ENCODE measurements at places on chromosomes 5 and 9.

GRCh38 chr9:135828656-135829055 is 78.7 kb downstream of the CAMSAP1 start:
- DNase-seq, result no peak

GRCh38 chr9:119844431-119844830 is 475.2 kb upstream of the BRINP1 start:
- DNase-seq, result no peak

DNA sequence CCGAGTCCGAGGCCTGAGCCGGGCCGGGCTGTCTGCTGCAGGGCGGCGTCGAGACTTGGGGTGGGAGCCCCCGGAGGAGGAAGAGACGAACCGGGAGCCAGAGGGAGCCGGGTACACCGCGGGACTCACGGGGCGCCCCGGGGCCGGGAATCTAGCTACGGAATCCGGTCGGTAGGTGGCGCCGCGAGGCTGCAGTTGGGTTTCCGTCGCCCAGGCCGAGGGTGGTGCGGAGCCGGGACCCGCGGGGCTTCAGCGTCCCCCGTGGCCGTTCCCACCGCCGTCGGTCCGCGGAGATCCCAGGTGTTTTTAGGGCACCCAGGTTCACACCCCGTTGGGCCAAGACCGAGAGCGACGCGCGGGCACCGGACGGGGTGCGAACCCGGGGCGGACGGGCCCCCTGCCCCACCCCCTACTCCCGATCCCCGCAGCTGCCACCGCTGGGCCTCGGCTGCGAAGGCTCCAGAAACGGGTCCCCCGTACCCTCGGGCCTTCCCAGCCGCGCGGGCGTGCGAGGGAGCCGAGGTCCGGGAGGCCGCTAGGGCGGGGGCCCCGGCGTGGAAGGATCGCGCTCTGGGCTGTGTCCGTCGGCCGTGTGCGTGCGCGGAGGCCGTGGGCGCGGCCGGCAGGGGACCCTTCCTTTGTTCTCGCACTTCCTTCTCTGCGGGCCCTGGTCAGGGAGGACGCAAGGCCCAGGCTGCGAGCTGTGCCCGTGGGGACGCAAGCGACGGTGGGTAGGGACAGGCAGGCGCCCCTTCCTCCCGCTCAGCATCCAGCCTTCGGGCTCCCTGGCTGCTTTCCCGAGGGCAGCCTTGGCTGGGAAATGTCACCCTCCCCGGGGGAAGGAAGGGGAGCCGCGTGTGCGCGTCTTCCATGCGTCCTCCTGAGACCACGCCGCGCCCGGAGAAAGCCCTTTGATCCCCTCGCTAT is 146.6 kb downstream of the GAPVD1 start:
- peak; percentile 47 for DNase-seq

GRCh38 chr9:23426144-23426543 is 399.9 kb downstream of the ELAVL2 start:
- DNase-seq, result no peak

DNA sequence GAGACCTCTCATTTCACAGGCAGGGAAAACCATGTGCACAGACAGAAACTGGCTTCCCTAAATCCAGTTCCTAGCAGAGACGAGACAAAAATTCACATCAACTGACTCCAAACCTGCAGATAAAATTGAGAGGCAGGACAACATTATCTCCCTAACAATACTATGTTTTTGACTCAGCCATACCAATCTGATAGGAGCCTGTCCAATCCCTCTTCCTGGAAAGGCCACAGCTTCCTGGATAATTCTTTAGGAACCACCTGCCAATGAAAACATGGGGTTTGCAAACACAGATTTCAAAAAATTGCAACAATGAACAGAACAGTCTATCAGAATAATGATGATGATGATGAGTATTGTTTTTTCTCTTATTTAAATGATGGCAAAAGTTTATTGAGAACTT is 22.4 kb downstream of the SH3TC2 start:
- no peak for DNase-seq

GRCh38 chr9:2595973-2596372 is 25.6 kb upstream of the VLDLR start:
- DNase-seq, result no peak

- no peak for DNase-seq
Observed at GRCh38 chr5:160133071-160133917, 14.0 kb upstream of the PWWP2A start.

DNA sequence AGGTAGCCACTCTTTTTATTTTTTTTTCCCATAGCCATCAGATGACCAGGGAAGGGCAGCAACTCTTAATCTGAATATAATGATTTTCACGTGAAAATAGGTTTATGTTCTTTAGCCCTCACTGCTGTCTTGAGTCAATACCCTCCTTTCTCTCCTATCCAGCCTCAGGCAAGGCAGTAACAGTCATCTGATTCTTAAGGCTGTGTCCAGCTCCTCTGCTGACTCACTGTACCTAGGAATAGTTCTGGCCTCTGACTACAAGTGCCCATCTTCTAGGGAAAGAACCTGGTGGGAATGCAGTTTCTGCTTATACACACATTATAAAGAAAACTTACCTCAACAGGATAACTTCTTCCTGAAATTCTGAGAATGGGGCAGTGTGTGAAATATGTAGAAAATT is 30.7 kb downstream of the DHX29 start:
- DNase-seq, result no peak

- no peak for DNase-seq
Observed at GRCh38 chr9:90433398-90433941, 209.2 kb downstream of the DIRAS2 start.

DNA sequence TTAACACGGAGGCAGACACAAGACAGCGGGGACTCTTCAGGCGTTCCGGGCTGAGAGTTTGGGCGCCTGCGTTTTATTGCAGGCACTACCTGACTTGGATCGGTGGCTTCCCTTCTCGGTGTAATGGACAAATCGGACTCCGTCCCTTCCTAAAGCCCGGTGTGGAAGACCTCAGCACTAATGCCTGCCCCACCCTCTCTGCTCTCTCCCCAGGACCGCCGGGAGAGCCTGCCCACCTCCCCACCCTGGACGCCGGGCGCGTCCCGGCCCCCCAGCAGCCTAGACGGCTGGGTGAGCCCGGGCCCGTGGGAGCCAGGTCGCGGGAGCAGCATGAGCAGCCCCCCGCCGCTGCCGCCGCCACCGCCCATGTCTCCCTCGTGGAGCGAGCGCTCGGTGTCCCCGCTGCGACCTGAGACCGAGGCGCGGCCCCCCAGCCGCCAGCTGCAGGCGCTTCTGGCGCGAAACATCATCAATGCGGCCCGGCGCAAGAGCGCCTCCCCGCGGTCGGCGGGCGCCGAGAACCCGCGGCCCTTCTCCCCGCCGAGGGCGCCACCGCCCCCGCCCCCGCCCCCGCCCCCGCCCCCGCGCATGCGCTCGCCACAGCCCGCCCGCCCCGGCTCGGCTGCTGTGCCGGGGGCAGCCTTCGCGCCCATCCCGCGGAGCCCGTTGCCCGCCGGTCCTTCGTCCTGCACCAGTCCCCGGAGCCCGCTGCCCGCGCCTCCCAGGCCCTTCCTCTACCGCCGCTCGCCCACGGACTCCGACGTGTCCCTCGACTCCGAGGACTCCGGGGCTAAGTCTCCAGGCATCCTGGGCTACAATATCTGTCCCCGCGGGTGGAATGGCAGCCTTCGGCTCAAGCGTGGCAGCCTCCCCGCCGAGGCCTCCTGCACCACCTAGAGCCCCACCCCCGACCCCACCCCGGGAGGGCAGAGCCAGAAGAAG is 4.6 kb upstream of the MYOZ3 start:
- DNase-seq, result peak; percentile 65

- no peak for DNase-seq
Observed at GRCh38 chr5:78647838-78648358, 674 bp downstream of the LHFPL2 start.
